ENCODE measurements at places on chromosomes 4 and X.
A peak's percentile ranks its signal among the peaks of the same experiment; 100 is the strongest.

- DNase-seq = no peak
Measured at GRCh38 chrX:119635799-119636198, 29.6 kb upstream of the NKRF start.

DNA sequence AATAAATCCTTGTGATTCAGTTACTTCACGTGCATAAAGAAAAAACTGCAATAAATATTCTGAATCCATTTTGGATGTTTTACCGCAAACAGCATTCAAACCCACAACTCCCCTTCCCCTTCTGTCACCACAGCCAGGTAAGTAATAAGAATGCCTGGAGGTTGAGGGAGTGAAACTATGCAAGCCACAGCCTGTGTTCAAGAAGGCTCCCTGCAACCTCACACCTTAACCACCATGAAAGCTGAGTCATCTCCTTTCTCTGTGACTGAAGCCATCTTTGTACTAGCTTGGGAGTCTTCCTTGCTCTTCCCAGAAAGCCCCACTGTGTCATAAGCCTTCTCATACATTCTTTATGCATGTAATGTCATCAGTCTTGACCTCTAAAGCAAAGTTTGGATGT lies 297.0 kb upstream of the PUDP start:
- DNase-seq = no peak

DNA sequence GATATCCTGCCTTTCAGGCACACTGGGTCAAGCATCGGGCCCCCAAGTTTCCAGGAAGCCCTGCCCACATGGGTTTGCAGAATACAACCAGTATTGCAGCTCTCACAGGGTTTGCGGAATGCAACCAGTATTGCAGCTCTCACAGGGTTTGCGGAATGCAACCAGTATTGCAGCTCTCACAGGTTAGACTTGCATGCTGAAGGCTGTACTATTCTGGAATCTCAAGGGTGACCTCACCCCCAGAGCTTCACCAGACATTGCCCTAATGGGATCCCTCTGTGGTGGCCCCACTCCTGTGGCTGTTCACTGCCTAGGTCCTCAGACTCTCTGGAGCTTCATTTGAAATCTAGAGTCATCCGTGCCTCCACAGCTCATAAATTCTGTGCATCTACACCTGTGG lies 640.7 kb upstream of the ATOH1 start:
- no peak for DNase-seq

- no peak for DNase-seq
Measured at GRCh38 chr4:159077702-159078495, 25.0 kb upstream of the RAPGEF2 start.

DNA sequence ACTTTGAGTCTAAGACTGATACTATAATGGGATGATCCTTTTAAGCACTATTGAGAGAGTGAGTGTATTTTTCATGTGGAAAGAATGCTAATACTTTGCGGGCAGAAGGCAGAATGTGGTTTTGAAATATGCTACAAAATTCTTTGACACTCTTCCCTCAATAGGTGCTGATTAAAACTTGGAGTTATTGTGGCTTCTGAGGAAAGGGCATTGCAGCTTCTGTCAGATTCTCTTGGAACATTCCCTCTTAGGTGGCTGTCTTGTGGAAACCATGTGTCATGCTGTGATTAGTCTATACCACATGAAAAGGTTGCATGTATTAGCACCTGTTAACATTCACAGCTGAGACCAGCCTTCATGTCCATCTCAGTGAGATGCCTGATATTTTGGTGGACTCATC lies 547.0 kb downstream of the STIM2 start:
- no peak for DNase-seq

- DNase-seq = no peak
Measured at GRCh38 chr4:14218641-14219040, 591.1 kb upstream of the BOD1L1 start.

- no peak for DNase-seq
Measured at GRCh38 chr4:54813674-54814073, 155.9 kb downstream of the KIT start.

- DNase-seq = peak; percentile 13
Measured at GRCh38 chr4:93764639-93765246, 63.8 kb upstream of the ATOH1 start.

DNA sequence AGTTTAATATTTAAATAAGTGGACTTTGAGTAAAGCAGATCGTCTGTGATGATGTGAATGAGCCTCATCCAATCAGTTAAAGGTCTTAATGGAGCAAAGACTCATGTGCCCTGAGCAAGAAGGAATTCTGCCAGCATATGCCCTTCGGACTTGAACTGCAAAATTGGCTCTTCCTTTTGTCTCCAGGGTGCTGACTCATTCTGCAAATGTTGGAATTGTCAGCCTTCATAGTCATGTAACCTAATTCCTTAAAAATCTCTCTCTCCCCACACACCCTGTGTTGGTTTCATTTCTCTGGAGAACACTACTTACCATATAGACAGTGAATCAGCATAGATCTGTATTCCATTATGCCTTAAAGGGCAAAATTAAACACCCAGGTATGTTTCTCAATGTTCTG lies 609.8 kb upstream of the GALNTL6 start:
- DNase-seq = no peak

DNA sequence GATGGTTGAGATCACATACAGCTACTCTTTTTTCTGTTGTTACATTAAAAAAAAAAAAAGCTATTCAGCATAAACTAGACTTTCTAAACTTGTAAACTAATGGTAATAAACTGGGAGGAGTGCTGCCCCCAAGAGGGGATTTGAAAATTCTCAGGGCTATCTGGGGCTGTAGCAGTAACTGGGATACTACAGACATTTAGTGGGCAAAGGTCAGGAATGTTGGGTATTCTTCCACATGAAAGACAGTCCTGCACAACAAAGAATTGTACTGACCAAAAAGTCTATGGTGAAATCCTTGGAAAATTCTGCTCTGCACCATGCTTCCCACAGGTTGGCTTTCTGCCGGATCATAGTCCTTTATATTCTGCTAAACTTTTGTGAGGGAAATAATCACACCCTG lies 232.6 kb upstream of the BOD1L1 start:
- DNase-seq = no peak

DNA sequence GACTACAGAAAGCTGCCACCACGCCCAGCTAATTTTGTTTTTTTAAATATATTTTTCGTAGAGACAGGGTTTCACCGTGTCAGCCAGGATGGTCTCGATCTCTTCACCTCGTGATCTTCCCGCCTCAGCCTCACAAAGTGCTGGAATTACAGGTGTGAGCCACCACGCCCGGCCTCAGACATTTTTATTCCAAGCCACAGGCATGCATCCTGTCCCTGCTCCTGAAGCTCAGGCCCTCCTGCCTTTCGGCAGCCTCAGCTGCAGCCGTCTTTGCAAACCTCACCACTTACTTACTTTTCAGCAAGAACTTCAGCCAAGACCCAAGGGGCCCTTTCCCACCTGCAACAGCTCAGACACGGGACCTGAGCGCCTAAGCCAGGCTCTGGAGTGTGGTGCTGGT lies 26.0 kb downstream of the FAM53A start:
- no peak for DNase-seq

GRCh38 chr4:20680736-20681135 lies 19.5 kb upstream of the PACRGL start:
- DNase-seq = no peak

GRCh38 chr4:73874386-73874785 lies 5.2 kb downstream of the CXCL1 start:
- no peak for DNase-seq

DNA sequence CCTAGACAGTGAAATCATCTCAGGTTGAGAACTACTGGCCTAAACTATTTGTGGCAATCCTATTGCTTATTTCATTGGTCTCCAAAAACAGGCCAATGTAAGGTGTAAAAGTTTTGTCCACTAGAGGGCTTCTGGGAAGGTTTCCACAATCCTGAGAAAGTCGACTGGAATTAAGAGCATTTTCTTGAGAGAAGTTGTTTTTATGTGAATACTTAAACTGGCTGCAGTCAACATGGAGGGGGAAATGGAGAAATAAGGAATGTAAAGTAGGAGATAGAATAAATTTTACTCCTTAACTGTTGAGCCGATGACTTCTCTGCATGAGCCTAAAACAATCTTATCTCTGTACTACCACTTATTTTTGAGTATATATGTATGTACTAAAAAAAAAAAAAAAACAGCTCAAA lies 11.0 kb upstream of the EIF4E start:
- peak; percentile 51 for DNase-seq

- DNase-seq = no peak
Measured at GRCh38 chrX:122625239-122625638, 558.8 kb upstream of the GRIA3 start.

- no peak for DNase-seq
Measured at GRCh38 chr4:159035570-159035969, 67.3 kb upstream of the RAPGEF2 start.

- peak; percentile 23 for DNase-seq
Measured at GRCh38 chrX:149962859-149963757, 24.8 kb upstream of the EOLA2 start.

DNA sequence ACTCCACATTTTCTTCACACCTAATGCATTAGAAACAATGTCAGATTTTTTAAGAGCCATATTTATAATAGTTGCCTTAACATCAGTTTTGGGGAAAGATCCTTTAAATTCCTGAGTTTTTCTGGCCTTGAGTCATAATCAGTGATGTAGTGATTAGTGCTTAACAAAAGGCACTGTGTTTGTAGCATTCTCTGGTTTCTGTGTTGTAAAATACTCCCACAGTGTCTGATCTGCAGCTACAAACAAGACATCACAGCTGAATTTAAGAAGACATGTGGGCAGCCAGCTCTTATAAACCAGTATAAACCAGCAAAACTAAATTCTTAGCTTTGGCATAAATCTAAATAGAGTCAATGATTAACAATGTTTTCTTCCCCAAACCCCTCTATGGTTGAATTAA lies 233.8 kb downstream of the FSTL5 start:
- DNase-seq = no peak

DNA sequence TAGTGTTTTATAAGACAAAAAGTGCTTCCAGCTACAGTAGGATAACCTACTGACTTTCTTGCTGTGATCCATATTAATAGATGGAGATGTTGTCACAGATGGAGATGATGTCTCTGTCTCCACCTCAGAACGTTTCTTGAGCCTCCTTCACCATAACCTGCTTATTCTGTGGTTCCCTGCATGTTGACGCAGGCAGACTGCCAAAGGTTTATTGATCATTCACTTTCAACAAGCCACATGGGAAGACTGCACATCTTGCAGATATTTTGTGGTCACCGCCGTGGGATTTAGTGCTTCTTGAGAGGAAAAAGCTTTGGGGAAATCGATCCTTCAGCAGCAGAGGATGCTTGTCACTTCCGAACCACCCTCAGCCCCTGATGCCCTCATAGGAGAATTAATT lies 943.0 kb upstream of the PRKX start:
- no peak for DNase-seq

GRCh38 chr4:20646287-20646686 lies 54.0 kb upstream of the PACRGL start:
- no peak for DNase-seq

- DNase-seq = no peak
Measured at GRCh38 chrX:109997786-109998452, 5.0 kb upstream of the TMEM164 start.

- DNase-seq = no peak
Measured at GRCh38 chrX:104659005-104659744, 93.2 kb downstream of the IL1RAPL2 start.

- DNase-seq = no peak
Measured at GRCh38 chrX:7061429-7061828, 86.1 kb upstream of the STS start.

- no peak for DNase-seq
Measured at GRCh38 chr4:7279902-7280301, 87.6 kb downstream of the SORCS2 start.

DNA sequence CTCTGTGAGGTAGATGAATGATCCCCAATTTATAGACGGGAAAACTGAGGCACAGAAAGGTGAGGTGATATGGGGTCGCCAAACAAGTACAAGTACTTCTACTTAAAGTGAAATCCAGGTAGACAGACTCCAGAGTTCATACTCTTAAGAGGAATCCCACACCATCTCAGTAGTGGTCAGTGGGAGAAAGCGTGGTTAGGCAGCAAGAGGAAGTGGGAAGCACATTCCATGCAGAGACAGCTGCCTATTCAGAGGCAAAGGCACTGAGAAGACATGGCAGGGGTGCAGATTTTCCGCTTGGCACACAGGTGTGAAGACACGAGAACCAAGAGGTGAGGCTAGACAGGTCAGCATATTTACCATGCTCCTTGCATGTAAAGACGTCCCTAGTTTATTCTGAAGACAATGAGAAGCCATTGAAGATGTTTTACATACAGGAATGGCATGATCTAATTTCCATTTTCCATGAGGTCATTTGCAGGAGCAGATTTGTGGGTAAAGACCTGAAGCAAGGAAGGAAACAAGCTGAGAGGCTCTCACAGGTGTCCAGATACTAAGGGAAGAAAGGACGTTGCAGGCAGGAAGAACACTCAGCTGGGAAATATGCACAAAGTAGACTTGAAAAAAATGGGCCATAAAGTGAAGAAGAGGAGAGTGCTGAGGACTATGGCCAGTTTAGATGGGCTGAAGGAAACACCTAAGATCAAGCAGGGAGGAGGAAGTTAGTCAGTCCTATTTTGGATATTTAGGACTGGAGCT lies 17.3 kb upstream of the CLNK start:
- peak; percentile 18 for DNase-seq

GRCh38 chr4:67030636-67031035 lies 514.7 kb downstream of the CENPC start:
- DNase-seq = no peak

GRCh38 chr4:8602686-8603430 lies 10.3 kb downstream of the CPZ start:
- no peak for DNase-seq

GRCh38 chr4:76200771-76201231 lies 12.8 kb downstream of the SCARB2 start:
- DNase-seq = no peak
